SJCRH30 (cell line): ENCODE measurements at places on chromosomes 2 and 18. TPM values are rescaled to one million over a fixed set of nuclear protein-coding genes. Genes with fewer than 3 reads are reported as not detected.

PAIP2B gene
- 2.8 and 3.1 TPM in 2 replicates for total RNA-seq

TM4SF20 gene
- not detected in 2 replicates for total RNA-seq

CSRNP3 gene
- total RNA-seq: 2.4 and 2.9 TPM in 2 replicates

CCDC150 gene
- total RNA-seq: 9.6 and 17.4 TPM in 2 replicates

HOXD13 gene
- 11.0 and 13.6 TPM in 2 replicates for total RNA-seq

DNA sequence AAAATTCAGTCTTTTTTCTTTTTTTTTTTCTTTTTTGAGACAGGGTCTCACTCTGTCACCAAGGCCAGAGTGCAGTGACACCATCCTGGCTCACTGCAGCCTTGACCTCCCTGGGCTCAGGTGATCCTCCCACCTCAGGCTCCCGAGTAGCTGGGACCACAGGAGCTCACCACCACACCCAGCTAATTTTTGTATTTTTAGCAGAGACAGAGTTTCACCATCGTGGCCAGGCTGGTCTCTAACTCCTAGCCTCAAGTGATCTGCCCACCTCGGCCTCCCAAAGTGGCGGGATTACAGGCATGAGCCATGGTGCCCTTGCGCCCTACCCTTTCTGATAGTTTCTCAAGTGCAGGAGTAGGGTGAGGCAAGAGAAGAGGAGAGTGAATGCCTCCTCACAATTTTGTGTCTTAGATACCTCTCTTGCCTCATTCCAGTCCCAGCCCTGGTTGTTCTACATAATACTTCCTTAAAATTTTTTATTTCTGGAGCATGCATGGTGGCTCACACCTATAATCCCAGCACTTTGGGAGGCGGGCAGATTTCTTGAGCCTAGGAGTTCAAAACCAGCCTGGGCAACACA lies 68.2 kb upstream of the CAB39 start:
- no peak overlapping the region for H3K27ac ChIP-seq
- no peak for DNase-seq
- H3K4me1 ChIP-seq: peaks cover 6% of the 10 kb centered on the region; the same call in 1 of the 2 replicates
- H3K36me3 ChIP-seq: no peaks in the 10 kb centered on the region

DNA sequence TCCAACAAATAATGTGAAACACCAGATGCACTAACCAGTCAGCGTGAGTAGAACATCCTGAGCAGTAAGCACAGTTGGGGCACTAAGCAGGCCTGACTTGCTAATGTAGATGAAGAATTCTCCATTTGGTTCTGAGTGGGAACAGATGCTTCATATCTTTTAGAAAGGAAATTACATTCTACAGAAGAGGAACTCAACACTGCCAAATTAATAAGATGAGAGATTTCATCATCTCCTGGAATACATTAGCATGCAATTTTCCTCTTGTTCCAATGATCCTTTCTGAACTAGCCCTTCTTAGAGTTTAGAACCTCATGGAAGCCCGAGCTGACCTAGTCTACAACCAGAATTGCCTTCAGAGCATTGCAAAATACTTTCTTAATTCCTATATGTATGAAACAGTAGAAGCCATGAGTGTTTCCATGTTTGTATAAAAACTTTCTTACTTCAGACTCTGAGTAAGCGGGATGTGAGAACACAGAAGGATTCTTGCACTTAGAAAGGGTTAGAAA lies 34.8 kb downstream of the COL5A2 start:
- peaks cover 7% of the 10 kb centered on the region for H3K4me1 ChIP-seq
- peaks cover 5% of the 10 kb centered on the region; the same call in 1 of the 2 replicates for H3K36me3 ChIP-seq
- no peaks in the 10 kb centered on the region for H3K27me3 ChIP-seq
- H3K4me3 ChIP-seq: no peak overlapping the region
- H3K27ac ChIP-seq: no peak overlapping the region

DNA sequence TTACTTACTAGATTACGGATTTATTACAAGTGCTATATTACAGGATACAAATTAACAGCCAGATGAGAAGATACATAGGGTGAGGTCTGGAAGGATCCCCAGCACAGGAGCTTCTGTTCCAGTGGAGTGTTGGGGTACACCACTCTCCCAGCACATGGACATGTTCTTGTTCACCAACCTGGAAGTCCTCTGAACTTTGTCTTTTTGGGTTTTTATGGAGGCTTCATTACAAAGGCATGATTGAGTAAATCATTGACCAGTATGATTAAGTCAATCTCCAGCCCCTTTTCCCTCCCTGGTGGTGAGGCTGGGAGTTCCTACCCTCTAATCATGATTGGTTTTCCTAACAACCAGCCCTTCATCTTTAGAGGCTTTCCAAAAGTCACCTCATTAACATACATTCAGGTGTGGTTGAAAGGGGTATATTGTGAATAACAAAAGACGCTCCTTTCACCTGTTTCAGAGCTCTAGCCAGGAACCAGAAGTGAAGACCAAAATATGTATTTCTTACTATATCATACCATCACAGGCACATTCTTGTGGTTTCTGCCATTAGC lies 38.3 kb downstream of the APLF start:
- no peak for DNase-seq
- H3K27me3 ChIP-seq: no peaks in the 10 kb centered on the region
- no peaks in the 10 kb centered on the region for H3K4me1 ChIP-seq
- no peaks in the 10 kb centered on the region; the same call in 1 of the 2 replicates for H3K36me3 ChIP-seq

- no peak overlapping the region for H3K27ac ChIP-seq
- H3K27me3 ChIP-seq: no peaks in the 10 kb centered on the region
- H3K36me3 ChIP-seq: no peaks in the 10 kb centered on the region
- no peak for DNase-seq
- H3K4me3 ChIP-seq: no peak overlapping the region
Observed at GRCh38 chr18:6010284-6010683, 115.0 kb upstream of the TMEM200C start.

DNA sequence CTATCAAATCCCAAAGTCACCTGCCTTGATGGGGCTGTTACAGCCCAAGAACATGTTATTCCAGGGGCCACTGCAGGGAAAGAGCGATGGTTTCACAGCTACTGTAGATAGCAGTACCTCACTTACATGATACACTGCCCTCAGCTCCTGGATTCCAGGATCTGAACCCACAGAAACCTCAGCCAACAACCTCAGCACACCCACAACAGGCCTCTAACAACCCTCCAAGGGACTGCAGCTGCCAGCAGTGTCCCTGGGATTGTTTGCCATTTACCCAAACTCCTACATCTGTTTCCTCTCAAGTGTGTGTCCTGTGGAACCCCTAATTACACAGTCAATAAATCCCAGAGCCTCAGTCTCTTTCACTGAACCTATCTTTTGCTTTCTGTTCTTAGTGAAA lies 28.2 kb downstream of the OSBPL1A start:
- H3K4me3 ChIP-seq: no peak overlapping the region
- no peak overlapping the region for H3K27ac ChIP-seq
- H3K36me3 ChIP-seq: no peaks in the 10 kb centered on the region
- no peaks in the 10 kb centered on the region for H3K27me3 ChIP-seq
- H3K4me1 ChIP-seq: no peaks in the 10 kb centered on the region
- peak; percentile 32 for DNase-seq

DNA sequence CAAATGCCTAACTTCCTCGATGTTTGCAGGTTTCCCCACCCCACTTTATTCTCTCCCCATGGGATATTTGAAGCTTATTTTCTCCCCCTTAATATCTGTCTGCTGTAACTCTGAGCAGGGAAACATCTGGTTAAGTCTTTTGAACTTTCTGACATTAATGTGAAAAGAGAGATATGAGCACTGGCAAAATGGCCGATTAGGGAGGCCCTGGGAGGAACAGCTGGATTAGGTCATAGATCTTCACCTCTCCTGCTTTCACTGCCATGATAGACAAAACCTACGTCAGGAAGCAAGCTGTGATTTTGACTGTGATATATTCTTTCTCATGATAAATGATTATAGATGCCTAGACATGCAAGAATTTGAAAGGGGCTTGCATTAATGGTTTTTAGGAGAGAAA lies 43.6 kb downstream of the LYPD6B start:
- no peaks in the 10 kb centered on the region for H3K27me3 ChIP-seq
- DNase-seq: no peak
- H3K27ac ChIP-seq: no peak overlapping the region
- H3K36me3 ChIP-seq: no peaks in the 10 kb centered on the region

GRCh38 chr2:107361751-107362381 lies 464.8 kb upstream of the RGPD4 start:
- H3K4me1 ChIP-seq: no peaks in the 10 kb centered on the region
- no peaks in the 10 kb centered on the region for H3K36me3 ChIP-seq
- DNase-seq: no peak
- H3K27me3 ChIP-seq: no peaks in the 10 kb centered on the region
- H3K27ac ChIP-seq: no peak overlapping the region

GRCh38 chr18:58893388-58894099 lies 28.9 kb downstream of the ZNF532 start:
- H3K4me1 ChIP-seq: no peaks in the 10 kb centered on the region
- H3K27ac ChIP-seq: no peak overlapping the region
- H3K4me3 ChIP-seq: no peak overlapping the region
- H3K27me3 ChIP-seq: no peaks in the 10 kb centered on the region
- no peaks in the 10 kb centered on the region for H3K36me3 ChIP-seq

GRCh38 chr2:55869637-55870325 lies 53.8 kb downstream of the EFEMP1 start:
- H3K36me3 ChIP-seq: no peaks in the 10 kb centered on the region
- no peak overlapping the region for H3K4me3 ChIP-seq
- no peaks in the 10 kb centered on the region for H3K4me1 ChIP-seq
- H3K27ac ChIP-seq: no peak overlapping the region
- H3K27me3 ChIP-seq: peaks cover 9% of the 10 kb centered on the region
- DNase-seq: no peak

DNA sequence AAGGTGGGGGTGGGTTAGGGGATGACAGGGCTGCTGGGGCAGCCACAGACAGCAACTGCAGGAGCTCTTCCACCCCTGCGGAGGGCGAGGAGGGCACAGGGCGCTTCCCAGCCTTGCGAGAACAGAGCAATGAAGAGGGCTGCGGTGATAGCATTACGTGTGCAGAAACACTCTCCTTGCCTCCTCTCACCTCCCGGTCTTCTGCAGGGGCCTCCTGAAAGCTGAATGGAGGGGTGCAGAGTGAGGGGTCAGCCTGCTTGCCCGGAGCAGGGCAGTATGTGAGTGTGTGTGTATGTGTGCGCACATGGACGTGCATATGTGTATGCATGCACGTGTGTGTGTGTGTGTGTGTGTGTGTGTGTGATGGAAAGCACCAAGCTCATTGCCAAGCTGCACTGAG lies 29.5 kb upstream of the IL1R2 start:
- DNase-seq: no peak
- H3K27me3 ChIP-seq: no peaks in the 10 kb centered on the region
- H3K27ac ChIP-seq: no peak overlapping the region
- H3K4me3 ChIP-seq: no peak overlapping the region
